ENCODE measurements at places on chromosomes 13 and 19. TPM values are rescaled to one million over a fixed set of nuclear protein-coding genes. Genes with fewer than 3 reads are reported as not detected.

Gene CALR3
- total RNA-seq, result not detected

Gene CPB2
- total RNA-seq, result not detected

Gene ZNF541
- total RNA-seq, result 0.66 TPM

Gene CERS1
- 0.50 TPM for total RNA-seq

Gene APOE
- total RNA-seq, result 2,099 TPM

Gene A1BG
- total RNA-seq, result 47.2 TPM

Gene OR7C1
- total RNA-seq, result not detected

Gene RDH8
- total RNA-seq, result not detected

Gene NLRP4
- not detected for total RNA-seq

Gene KLF2
- 164 TPM for total RNA-seq

Gene OCEL1
- 25.4 TPM for total RNA-seq

Gene NCCRP1
- total RNA-seq, result not detected

Gene IQCN
- total RNA-seq, result 11.9 TPM

Gene BCL3
- 146 TPM for total RNA-seq

Gene FFAR2
- total RNA-seq, result 3.0 TPM

Gene ZNF446
- total RNA-seq, result 10.4 TPM

Gene IRF2BP1
- total RNA-seq, result 26.9 TPM

Gene ILF3
- 152 TPM for total RNA-seq

Gene AP1M2
- total RNA-seq, result 1.0 TPM

Gene CGB2
- total RNA-seq, result not detected

Gene HSH2D
- total RNA-seq, result 77.0 TPM

Gene VSTM2B
- not detected for total RNA-seq

Gene BEST2
- total RNA-seq, result not detected

Gene ZFP28
- total RNA-seq, result 8.1 TPM

Gene GPC5
- total RNA-seq, result 0.27 TPM

Gene GPR183
- total RNA-seq, result 58.8 TPM

Gene TMEM59L
- not detected for total RNA-seq

Gene FFAR3
- total RNA-seq, result not detected

Gene C1QTNF9
- total RNA-seq, result 0.28 TPM

Gene HSD11B1L
- 5.8 TPM for total RNA-seq

All from spleen (tissue), 13 donors.